Stimulated activated CD8-positive, alpha-beta memory T cell treated with anti-CD3 and anti-CD28 coated beads, Interleukin-7, amount 100 ng/mL, for 4 hours (primary cell): ENCODE measurements at places on chromosomes 3 and 15.

DNA sequence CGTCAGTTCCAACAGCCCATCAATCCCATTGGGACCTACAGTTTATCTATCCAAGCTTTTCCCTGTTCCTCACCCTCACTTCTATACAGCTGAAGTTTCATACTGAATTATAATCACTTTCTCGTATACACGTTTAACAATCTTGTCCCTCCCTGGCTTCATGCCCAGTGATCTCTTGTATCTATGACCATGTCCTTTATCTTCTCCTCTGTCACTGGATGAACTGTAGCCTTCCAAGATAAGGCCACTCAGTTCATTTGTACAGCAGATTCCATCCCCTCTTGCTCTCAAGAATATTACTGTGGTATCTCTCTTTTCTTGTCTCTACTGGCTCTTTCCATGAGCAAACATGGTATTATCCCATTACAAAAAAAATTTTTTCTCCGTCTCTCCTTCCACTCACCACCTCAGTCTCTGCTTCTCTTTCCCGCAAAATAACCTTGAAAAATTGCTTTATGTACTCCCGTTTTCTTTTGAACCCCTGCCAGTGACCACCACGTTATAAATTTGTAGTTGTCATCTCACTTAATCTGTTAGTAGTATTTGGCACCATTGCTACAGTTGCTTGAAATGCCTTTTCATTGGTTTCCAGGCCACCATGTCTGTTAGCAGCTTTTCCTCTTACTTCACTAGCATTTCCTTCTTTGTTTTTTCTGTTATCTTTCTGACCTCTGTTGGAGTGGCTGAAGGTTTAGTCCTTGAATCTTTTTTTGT lies 9.4 kb downstream of the CTNNB1 start:
- no peak for DNase-seq

DNA sequence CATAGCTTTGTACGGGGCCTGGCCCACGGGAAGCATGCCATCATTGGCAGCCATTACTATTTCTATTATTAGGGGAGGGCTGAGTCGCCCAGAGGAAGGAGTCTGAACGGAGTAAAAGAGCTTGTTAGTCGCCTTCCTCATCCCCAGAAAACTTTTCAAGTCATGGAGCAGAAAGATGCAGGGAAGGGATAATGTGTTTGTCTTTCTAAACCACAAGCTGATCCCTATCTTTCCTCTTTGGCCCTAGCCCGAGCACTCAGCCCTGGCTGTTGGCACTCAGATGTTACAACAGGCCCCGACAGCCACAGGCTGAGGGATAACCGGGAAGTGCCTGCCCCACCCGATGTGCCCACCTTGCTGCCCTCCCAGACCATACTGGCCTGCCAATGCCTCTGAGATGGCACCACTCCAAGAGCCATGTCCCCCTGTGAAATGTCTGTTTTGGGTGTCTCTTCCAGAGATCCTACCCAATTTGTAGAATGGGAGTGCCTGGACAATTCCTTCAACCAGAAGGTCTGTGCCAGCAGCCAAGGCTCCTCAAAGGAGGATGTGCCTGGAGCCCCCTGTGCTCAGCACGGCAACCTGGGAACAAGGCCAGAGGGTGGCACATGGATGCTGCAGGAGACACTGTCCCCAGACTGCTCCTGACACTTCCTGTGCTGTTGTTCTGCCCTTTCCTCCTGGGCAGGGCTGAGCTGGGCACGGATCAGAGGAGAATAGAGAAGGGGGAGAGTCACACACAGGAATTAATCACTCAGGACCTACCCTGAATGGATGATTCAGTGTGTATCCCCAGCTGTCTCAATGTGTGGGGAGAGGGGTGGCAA lies 10.8 kb downstream of the PAK6 start:
- no peak for DNase-seq

GRCh38 chr3:158671821-158672214 lies 630 bp downstream of the LXN start:
- DNase-seq, result no peak

- no peak for DNase-seq
These were observed 184.9 kb downstream of the SOX2 start for GRCh38 chr3:181896605-181897004.

DNA sequence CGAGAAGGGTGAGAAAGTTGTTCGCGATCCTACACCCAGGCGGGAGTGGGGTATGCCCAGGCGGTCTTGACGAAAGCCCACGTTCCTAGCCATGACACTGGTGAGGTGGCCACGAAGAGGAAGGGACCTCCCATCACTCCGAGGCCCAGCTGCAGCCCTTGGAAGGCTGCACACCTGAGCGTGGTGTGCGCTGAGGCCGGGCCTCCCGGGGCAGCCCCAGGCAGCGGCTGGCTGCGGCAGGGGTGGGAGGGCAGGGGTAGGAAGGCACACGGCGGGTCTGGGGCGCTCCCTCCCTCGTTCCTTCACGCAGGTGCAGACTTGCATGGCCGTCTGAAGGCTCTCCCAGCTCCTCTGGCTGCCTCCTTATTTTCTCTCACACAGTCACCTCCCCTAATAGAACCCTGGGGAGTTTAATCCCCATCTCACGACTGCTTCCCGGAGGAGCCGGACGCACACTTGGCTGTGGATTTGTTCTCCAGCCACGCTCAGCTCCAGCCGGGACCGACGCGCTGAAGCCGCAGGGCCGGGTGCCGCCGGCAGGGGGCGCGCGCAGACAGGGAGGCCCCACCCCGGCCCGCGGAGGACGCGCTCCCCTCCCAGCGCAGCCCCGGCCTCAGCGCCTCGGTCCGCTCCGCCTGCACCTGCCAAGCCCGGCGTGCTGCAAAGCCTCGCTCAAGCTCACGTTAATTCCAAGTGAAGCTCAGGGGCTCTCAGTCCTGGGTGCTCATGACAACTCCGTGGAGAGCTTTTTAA lies 37.8 kb upstream of the MUC4 start:
- no peak for DNase-seq

DNA sequence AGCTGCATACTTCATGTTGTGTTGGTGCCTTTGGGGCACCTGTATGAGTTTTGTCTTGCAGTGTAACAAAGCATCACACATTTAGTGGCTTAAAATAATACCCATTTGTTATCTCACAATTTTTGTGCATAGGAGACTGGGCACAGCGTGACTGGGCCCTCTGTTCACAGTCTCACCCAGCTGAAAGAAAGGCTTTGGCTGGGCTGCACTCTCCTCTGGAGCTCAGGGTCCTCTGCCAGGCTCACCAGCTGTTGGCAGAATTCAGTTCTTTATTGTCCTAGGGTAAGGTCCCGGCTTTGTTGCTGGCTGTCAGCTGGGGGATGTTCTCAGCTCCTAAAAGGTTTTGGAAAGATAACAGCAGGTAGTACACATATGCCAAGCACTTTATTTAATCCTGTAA lies 263.3 kb downstream of the CLSTN2 start:
- DNase-seq, result no peak

- no peak for DNase-seq
These were observed 129.9 kb downstream of the ATP10A start for GRCh38 chr15:25733036-25733855.

DNA sequence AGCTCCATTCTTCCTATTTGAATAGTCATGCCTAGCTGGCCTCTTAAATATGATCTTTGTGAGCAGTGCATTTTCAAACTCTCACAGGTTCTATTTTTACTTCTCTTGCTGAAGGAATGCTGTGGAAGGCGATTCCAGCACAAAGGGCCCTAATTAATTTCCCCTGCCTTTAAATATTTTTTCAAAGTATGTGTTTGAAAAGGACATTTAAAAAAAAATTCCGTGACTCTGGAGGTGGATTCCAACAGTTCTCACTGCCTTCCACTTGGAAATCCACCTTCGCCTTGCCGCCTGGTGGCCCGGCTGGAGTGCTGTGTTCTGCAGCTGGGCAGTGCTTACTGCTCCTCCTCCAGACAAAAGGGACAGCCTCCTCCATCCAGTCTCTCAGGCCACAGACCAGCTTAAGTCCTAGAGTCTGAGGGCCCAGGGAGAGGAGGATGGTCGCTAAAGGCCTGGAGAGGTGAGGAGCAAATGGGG lies 61.5 kb upstream of the CORO2B start:
- no peak for DNase-seq

DNA sequence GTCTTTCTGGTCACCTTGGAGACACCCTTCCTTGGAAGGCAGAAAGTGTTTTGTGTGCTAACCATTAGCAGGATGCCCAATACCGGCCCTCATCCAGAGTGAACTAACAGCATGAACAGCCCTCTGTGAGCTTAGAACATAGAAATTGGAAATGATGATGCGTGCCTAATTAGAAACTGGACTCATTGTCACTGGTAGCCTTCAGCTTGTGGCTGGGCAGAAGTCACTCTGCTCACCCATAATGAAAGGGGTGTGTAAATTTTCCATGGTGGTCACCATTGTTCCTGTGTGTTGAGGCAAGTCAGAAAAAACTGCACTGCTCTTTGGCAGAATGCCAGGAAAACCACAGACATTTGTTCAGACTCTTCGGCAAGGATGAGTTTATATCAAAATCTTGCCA lies 74.7 kb upstream of the CNTN4 start:
- DNase-seq, result no peak

DNA sequence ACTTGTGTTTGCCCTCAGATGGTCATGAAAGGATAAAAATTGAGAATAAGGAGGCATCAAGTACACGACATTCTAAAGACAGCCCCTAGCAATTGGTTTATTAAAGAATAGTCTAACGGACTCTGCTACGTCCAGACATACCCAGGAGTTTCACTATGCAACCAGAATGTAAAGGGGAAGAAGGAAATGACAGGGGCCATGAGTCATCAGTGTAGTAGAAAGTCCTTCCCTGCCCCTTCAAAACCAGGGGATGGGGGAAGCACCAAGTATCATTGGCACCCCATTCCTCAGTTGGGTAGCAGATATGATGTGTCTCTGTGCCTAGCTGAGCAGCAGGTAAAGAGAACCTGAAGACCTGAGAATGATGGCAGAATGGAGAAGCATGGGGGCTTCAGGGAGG lies 367.4 kb downstream of the IL20RB start:
- DNase-seq, result no peak

DNA sequence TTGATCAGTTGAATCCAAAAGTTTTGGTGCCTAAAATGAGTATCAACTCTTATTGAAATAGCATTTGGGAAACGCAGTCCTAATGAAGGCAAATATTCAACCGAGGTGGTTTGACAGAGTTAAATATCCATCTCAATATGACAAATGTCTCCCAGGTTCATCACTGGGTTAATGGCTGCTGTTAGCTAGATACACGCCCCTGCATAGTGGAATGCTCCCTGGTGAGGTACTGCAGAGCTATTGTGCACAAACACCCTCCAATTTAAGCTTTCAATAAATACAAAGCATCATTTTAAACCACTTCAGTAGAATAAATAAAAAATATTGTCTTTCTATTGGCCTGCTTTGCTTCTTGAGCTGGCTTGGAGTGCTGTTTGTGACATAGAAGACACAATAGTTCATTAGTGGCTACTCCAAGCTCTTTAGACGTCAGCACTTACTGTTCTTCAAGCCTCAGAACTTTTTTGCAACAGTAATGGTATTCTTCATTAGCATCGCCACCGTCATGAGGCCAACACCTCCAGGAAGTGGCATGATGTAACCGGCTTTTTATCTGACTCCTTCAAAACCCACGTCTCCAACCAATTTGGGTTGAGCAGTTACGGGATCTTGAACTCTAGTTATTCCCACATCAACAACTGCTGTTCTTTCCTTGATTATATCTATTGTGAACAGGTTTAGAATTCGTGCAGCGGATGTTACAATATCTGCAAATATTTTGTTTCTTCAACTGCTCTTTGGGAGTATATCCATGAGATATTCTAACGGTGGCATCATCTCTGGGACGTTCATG lies 1159.6 kb upstream of the EPHA6 start:
- no peak for DNase-seq

DNA sequence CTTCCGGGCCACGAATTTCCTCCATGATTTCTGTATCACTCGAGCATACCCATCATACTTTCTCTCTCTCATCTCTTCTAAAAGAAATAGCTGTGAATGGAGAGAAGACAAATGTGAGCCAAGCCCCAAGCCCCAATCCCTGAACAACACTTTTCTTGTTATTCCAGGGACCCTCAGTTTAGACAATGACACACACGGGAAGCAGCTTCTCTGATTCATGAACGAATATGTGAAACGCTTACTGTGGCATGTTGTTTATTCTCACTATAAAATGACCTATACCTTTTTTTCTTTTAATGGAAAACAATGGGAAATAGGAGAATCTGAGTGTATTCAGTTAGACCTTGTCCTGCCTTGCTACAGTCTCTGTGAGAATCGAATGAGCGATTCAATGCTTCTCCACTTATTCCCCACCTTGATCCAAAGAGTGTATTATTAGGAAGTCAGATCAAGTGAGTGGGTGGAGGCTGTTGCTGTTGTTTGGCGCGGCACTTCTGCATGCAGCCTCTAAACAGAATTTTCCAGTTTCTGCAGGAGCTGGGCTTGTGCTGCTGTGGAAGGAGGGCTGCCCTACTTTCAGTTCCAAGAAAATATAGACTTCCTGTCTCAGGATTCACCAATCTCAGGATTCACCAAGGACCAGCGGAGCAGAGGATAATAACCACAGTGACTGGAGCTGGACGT lies 32.4 kb upstream of the LDHAL6B start:
- DNase-seq, result no peak

DNA sequence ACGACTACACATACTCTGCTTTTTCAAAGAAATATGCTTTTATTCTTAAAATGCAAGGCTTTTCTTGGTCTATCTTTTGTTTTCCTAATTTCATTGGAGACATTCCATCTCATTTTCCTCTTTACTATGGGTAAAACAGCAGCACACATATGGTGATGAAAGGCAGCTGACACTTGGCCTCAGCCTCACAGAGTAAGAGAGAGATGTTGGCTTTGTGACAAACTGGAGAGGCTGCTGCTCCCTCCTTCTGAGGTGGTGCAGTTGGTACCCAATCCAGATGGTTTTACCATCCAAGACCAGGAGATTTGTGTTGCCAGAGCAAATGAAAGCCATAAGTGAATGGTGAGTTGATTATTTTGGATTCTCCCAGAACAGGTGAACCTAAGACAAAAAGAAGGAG lies 13.2 kb upstream of the SLC2A2 start:
- no peak for DNase-seq

DNA sequence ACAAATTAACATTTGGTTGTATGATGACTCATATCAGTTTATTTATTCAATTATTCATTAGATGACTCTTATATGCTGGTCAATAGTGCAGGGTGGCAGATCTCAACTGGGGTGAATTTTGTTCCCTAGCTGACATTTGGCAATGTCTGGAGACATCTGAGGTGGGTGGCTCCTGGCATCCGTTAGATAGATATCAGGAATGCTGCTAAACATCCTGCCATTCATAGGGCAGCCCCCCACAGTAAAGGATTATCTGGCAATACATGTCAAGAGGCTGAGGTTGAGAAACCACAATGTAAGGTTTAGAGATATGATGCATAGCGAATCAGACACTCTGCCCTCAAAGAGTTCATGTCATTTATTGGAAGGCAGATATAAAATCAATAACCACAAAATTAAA lies 719.9 kb downstream of the CADM2 start:
- DNase-seq, result no peak

GRCh38 chr15:88623061-88623460 lies 1.9 kb downstream of the AEN start:
- DNase-seq, result no peak

DNA sequence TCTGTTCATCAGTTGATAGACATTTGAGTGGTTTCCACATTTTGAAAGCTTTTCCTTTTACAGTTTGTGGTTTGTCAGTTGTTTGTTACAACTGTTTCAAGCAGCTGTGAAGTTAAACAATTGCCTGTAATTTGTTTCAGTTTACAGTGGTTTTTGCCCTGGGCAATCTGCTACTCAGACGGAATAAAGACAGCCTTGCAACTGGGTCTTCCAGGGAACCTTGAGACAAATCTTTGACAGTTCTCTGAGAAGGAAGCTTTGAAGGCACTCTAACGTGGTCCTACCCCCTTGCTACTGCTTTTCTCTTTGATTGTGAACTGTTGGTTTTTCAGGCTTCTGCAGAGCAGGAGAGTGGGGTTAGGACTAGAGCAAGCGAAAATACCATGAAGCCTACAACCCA lies 28.0 kb downstream of the LRRC28 start:
- DNase-seq, result no peak

- DNase-seq, result no peak
These were observed 56.6 kb upstream of the CHST2 start for GRCh38 chr3:143063018-143063417.
